Sigmoid colon (tissue), 7 donors: ENCODE measurements at places on chromosomes 1 and 21. TPM values are rescaled to one million over a fixed set of nuclear protein-coding genes. Genes with fewer than 3 reads are reported as not detected.

Gene GSTM1
- not detected for total RNA-seq

Gene ZFP69
- total RNA-seq = 2.3 TPM

Gene LMOD1
- total RNA-seq = 915 TPM

Gene RNF2
- total RNA-seq = 11.1 TPM

Gene SPRR3
- not detected for total RNA-seq

Gene OSCP1
- total RNA-seq = 11.1 TPM

Gene SGIP1
- 5.3 TPM for total RNA-seq

Gene INSRR
- not detected for total RNA-seq

Gene NBPF4
- not detected for total RNA-seq

Gene FCRL2
- not detected for total RNA-seq

Gene CYP4A22
- total RNA-seq = not detected

Gene EPS8L3
- 1.4 TPM for total RNA-seq

DNA sequence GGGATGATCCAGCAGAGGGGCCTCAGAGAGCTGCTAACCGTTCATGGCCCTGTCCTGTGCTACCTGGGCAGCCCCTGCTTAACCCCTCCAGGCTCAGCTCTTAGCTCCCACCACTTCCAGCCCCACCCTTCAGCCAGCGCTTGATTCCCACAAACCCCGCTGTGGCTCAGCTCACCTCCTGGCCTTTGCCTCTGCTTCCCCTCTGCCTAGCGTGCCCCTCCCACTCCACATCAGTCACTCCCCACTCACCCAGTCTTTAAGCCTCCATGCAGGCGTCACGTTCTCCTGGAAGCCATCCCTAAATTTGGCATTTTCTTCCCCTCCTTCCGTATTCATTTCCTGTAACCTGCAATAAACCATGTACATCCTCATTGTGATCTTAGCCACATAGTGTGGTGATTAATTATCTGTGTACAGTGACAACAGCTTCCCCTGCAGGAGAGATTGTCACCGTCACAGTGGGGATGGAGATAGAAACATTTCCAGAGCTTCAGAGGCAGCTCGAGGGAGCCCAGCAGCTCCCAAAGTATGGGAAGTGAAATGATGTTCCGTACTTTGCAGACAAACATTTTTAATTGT, 65.5 kb downstream of the EPHB2 start:
- DNase-seq = no peak

DNA sequence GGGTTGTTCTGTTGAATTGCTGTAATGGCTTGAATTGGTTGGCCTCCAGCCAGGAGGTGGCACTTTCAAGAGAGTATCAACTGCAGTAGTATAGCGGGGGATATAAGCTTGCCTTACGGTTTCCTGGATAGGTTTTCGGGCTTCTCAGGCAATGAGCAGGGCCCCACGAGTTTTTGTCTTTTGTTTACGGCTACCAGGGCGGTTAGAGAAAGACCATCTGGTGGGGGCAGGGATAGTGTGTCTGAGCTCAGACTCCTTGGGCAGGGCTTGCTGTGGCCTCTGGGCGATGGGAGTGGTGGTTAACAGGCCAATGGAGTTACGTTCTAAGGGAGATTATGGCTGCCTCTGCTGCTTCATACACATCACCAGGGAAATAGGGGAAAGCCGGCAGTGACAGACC, 62.8 kb downstream of the DTL start:
- DNase-seq = no peak

GRCh38 chr1:3904843-3905185, 4.7 kb upstream of the C1orf174 start:
- DNase-seq = no peak

DNA sequence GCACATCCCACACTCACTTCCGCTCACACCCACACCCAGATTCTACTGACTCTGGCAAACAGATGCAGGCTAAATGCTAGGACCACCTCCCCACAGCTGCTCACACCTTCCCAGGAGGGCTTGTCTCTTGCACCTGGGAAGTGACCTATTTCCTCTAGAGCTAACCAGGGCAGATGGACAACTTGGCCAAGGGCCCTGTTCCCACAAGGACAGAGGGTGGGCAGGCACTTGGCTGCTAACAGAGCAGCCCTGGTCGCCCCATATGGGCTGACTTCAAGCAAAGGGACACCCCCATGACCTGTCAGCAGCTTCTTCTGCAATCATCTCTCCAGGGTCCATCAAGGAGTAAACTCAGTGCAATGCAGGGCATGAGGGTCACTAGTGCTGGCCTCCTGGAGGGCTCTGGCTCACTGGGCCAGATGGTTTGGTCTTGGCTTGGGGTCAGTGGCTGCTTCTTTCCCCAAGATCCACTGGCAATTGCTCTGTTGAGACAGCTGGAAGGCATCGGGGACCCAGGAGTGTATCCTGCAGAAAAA, 641.5 kb downstream of the PLPP3 start:
- no peak for DNase-seq

DNA sequence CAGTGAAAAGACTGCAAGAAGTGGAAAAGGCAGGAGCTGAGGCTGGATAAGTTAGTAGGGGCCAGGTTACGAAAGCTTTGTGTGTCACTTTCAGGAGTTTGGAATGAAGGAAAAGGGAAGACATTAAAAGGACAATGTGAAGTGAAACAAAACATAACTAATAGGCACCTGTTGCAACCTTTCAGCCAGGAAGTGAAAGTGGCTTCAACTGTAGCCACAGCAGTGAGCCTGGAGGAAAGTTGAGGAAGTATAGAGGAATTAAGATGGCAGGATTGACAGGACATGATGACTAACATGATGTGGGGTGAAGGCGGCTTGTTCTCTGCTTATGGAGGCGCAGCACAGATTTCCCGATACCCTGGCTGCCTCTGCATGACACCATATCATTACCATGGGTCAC, 68.9 kb downstream of the C4BPA start:
- DNase-seq = no peak

DNA sequence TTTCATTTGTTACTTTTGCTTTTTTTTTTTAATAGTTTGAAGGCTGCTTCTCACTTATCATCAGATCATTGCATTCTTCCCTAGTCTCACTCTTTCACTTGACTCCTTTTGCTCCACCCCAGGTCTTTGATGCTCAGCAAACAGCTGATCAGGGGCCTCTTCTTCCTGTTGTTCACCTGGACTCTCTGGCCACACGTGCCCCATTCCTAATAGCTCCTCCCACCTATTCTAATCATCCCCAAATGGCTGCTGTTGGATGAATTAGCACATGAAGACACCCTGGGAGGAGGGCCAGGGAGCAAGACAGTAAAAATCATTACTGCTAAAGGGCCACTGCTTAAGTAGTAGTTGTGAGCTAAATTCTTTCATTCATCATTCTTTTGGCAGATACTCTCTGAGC, 119.5 kb downstream of the MAB21L3 start:
- no peak for DNase-seq

- DNase-seq = no peak
Measured at GRCh38 chr1:173414136-173414535, 63.0 kb upstream of the PRDX6 start.

DNA sequence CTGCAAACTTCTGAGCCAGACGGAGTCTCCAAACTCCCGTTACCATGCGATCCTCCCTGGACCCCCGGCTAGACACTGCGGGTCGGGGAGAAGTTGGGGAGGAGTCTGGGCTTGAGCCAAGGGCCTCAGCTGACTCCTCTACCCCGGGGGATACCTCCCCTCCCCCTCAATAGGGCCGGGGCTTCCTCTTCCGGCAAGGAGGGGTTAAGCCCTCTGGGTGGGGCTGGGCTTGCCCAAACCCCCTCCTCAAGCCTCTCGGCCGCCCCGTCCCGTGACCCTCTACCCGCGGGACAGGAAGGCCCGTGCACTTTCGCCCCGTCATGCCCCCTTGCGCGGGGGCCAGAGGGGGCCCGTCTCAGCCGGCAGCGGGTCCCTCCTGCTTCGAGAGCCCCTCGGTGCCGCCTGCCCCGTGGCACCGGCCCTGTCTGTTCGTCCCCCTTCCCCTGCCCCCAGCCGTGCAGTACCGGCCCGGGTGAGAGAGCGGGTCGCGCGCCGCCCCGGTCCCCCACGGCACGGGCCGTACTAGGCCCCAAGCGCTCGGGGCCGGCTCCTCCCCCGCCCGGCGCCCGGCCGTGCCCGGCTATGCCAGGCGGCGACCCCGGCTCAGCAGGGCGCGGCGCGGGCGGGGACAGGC, 652 bp downstream of the ARL8A start:
- DNase-seq = peak; percentile 76

DNA sequence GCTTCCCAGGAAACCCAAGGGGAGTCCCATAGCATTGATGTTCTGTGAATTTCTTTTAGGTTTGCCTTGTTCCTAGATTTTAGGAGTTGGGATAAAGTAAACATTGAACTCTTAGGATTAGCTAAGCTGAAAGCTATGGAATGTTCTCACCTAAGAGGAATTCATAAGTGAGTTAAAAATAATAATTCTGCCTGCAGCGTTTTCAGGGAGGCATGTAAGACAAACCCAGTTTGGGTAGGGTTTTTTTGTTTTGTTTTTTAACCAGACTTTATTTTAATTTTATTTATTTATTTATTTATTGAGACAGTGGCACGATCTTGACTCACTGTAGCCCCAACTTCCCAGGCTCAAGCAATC, 28.9 kb upstream of the CD101 start:
- DNase-seq = no peak

GRCh38 chr1:212512816-212513559, 80.3 kb downstream of the NENF start:
- no peak for DNase-seq

DNA sequence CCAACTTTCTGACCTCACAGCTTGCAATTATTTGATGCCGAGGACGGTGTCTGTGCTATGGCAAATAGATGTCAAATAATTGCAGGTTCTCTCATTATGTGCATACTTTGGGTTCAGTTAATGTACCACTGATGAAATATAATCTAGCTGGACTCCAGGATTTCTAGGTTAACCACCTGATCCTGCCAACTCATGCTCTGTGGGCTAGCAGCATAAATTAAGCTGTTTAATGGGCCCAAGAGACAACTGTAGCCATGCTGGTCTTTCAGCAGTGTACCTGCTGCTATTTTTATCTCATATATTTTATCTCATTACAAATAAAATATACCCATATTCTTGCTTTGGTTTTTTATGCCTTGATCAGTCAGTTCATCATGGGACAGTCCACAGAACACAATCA, 43.3 kb upstream of the HP1BP3 start:
- no peak for DNase-seq

- peak; percentile 65 for DNase-seq
Measured at GRCh38 chr1:218371927-218372672, 27.0 kb downstream of the TGFB2 start.

- no peak for DNase-seq
Measured at GRCh38 chr1:17594690-17595601, 55.4 kb downstream of the ARHGEF10L start.

DNA sequence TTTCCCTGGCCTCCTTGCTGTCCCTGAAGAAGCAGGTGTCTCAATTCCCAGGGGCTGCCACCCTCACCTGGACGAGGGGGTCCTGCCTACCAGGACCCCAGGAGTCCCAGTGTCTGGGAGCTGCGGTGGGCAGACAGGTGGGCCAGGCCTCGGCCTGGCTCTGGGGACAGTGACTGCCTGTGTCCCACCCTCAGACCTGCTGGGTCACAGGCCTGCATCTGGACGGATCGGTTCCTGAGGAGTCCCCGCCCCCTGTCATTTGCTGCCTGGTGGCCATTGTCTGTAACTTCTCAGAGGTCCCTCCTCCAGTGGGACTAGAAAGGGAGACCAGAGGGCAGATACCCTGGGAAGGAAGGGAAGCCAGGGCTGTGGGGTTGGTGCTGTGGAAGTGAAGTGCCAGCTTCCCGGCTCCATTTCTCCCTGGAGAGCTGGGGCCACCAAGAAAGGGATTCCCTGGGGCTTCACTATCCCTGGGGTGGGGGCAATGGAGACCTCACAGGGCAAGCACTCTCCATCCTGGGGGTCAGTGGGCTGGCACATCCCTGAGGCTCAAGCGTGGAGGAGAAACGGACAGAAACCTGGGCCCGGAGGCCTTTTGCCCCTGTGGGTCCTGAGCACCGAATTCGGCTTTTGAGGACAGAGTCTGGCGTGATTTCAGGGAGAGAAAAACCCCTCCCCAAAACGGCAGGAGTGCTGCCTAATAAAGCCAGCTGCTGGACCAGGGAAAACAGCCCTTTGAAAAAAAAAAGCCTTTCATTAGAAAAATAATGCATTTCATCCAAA, 157.3 kb downstream of the PEX14 start:
- DNase-seq = peak; percentile 56

DNA sequence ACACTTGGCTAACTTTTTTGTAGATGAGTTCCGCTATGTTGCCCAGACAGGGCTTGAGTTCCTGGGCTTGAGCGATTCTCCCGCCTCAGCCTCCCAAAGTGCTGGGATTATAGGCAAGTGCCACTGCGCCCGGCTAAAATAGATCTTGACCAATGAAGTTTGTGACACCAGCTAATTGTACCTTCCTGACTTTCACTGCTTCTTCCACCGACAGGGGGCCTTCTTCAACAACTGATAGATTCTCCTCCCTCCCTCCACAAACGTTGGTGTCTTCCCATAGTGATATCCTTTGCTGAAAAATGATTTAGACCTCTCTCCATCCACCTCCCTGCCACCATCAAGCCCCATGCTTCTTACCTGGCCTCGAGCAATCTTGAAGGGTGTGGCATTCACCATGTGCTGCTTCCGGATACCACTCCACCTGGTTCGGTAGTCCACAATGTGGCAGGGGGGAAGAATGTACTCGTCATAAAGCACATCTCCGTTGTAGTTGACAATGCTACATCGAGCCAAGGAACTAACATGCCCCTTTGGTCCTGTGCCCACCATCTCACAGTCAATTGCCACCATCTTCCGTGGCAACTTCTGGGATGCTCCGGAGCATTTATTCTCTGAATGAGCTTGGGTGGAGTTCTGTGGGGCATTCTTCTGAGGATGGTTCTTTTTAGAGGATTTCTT, 1.6 kb upstream of the METTL25B start:
- DNase-seq = no peak

GRCh38 chr1:202227997-202228401, 34.4 kb downstream of the LGR6 start:
- no peak for DNase-seq

DNA sequence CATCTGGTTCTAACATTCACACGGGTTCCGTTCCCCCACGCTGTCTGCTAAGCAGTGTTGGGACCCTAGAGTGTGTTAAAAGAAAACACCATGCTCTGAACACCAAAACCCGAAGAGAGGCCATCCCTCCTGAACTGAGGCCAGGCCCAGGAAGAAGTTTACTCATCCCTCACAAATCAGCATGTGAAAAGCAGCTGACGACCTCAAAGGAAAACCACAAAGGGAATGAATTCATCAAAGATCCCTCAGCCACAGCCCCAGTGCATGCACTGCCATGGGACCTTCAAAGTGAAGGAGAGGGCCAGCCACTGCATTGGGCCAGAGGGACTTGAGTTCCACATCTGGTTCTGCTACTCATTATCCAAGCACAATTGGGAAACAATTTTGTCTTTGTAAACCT, 7.0 kb upstream of the PSEN2 start:
- no peak for DNase-seq
